ENCODE measurements at places on chromosomes 12 and 14.

GRCh38 chr14:76778546-76779215, 17.4 kb downstream of the VASH1 start:
- DNase-seq = no peak

DNA sequence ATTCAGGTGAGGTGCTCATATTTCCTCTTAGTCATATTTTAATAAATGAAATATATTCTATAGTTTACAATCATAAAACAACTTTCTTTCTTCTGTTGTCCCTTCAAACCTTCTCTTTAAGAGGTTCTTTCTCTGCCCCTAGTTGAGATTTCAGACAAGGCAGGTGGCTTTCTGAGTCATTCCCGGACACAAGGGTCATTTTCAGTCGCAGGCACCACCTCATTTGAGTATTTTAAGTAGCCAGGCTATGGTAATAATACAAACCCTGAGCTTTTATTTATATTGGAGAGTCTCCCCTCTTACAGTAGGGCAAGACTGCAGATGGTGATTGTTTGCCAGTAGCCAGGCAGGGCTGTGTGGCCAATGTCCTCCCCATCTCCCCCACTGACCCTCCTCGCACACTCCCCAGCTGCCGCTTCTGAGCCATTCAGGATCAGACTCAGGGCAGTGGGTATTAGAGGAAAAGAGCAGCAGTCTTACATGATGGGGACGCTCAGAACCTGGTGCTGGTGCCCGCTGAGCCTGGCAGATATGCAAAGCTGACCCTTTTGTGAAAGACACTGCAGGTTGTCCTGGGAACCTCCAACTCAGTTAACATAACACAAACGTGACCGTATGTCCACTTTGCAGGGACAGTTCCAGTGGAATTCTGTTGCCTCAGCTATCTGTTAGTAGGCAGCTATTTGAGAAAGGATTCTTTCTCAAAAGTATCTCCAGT, 101.1 kb upstream of the BCL2L14 start:
- DNase-seq = no peak

DNA sequence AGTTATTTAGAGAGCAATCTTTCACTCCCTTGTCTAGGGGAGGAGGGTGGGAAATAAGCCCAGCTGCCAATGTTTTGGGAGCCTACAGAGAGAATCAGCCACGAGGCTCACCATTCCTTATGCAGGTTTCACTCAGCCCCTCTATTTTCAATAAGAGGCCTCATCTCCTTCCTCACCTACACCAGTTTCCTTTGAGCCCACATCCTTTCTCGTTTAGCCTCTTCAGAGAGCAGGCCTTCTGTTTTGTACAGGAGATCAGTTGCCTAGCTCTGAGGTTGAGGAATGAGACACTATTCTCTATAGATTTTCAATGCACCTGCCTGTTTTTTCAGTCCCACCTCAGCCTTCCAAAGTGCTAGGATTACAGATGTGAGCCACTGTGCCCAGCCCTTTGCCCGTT, 17.9 kb downstream of the SNAPC1 start:
- no peak for DNase-seq

DNA sequence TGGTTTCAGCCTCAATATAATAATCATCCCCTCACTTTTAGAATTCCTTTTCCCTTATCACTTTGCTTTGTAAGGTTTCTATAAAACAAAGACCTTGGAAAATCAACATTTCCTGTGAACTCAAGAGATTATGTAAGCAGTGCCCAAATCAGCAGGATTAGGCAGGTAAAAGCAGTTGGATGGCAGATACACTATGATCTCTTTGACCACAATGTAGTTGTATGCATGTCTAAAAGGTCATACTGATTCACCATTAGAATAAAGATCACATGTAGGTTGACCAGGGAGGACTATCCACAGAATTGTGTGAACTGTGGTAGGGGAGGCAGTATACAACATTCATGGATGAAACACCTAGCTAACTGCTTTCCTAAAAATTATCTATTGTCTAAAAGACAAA, 57.5 kb downstream of the DENND5B start:
- no peak for DNase-seq

GRCh38 chr12:19886065-19886464, 446.8 kb downstream of the AEBP2 start:
- DNase-seq = no peak

DNA sequence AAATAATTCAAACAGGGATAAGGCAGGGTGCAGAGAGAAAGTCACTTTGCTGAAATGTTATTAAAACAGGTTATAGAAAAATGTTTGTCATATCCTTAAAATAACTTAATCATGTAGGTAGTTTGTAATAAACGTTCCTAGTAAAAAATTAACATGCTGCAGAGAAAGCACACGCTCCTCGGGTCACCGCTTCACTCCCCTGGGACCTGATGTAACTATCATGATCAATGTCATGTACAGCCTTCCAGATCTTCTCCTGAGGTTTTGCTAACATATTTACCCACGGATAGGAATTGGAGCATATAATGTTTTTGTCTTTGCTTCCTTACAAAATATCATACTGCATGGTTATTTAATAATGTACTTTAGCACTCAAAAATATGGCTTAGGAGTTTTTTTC, 285.1 kb upstream of the TMEM132C start:
- DNase-seq = no peak

- DNase-seq = no peak
These were observed 685 bp downstream of the GRIN2B start for GRCh38 chr12:13980538-13981295.

GRCh38 chr12:10771132-10771733, 31.2 kb downstream of the TAS2R7 start:
- DNase-seq = no peak

DNA sequence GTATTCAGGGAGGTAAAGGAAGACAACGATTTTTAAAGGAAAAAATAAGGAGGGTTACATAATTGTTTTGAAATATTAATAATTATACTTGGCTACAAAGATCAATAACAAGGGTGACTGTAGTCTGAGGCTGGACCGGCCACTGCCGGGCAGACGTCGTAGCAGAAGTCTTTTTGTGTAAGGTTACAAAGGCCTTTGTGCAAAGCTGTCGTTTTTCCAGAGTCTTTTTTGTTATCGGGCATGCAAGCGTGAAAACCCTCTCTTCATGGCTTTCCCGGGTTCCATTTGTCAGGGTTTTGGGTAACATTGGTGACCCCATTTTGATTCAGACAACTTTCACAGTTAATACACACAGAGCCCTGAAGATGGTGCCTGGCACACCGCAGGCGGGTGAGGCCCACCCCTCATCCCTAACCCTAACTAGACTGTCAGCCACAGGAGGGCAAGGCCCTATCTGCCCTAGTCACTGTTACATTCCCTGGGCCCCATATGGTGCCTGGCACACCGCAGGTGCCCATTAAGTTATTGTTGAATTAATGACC, 31.3 kb downstream of the RILPL1 start:
- no peak for DNase-seq

- no peak for DNase-seq
These were observed 431 bp downstream of the HIP1R start for GRCh38 chr12:122835750-122836026.

DNA sequence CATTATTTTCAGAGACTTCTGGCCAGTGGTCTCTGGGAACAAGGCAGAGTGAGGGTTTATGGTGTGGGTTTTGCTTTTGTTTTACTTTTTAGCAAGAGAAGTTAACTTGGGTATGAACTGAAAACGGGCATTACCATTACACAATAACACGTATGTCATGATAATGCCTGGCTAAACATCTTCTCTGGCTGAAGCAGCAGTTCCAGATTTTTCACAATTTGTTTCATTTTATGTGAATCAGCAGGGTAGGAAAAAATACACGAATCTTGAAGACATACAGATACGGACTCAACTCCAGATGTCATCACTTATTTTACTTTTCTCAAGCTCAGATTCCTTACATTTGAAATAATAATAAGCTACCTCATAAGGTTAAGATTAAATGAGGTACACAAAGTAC, 2.5 kb upstream of the PCNX4 start:
- DNase-seq = no peak

DNA sequence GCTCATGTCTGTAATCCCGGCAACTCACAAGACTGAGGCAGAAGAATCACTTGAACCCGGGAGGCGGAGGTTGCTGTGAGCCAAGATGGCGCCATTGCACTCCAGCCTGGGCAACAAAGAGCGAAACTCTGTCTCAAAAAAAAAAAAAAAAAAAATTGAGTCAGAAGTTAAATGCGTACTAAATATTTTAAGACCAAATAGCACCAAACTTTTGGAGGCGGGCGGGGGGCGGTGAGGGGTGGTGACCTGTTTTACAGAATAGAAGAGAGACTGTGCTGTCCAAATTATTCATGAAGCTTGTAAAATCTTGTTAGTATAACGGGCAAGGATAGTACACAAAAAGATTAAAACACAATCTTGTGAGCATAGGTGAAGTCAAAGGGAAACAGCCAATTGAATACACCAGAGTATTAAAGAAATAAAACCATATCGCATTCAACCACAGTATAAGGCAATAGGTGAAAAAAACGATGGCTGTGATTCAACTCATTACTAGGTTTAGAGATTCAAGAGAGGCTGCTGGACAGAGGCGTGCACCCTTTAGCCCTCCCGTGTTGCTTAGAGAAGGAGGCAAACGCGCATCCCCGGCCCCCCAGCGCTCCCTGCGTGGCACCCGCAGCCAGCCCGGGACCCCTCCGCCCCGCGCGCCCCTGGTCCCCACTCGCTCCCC, 571 bp downstream of the ZNF891 start:
- no peak for DNase-seq

DNA sequence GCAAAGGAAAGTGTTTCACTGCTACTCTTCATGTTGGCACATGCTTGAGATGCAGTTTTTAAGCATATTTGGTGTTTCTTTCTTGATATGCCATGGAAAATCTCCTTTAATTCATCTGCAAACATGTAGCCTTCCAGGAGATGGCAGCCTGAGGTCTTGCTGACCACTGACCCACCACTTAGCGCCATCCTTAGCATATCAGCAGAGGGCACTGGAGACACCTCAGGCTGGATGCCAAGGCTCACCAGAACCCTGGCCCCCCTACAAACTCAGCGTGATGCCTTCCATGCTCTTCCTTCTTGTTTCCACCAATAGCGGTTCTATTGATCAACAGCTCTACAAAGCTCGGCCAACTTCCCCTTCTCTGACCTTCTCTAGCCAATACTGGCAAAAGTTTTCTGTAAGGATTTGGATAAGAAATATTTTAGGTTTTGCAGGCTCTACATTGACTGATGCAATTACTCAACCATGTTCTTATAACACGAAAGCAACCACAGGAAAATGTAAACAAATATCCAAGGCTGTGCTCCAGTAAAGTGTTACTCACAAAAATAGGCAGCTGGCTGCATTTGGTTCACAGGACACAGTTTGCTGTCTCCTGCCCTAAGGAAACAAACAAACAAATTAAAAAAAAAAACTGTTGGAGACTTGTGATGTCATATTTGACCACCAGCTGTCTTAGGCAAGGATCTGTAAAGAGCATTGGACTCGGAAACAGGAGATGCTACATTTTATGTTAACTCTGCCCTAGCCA, 209.7 kb downstream of the SLC15A4 start:
- no peak for DNase-seq

DNA sequence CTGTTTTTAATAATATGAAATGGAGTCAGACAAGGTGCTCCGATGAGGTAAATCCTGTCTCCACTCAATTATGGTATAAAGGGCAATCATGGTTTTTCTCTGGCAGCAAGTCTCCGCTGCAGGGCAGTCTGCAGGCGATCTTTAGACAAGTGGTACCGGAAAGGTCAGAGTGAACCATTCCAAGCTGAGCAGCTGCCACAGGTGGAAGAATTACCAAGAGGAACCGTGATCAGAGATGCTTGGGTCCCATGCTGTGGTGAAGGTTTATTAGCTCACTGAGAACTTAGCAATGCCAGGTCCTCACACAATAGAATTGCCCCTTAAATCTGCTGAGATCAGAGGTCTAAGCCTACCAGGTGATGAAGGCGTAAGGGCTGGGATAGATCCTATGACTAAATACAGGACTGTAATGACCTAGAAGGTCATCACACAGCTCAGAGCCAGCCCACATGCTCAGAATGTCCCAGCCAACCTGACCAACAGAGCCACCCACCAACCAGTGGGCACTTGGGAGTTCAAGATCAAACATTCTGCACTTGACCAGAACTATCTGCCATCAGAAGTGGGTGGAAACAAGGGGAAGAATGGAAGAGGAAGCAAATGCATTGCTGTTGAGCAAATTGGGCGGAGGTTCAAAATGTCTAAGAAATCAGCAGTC, 175.2 kb upstream of the BCL2L14 start:
- no peak for DNase-seq

GRCh38 chr12:122668268-122668667, 34.9 kb downstream of the HCAR2 start:
- no peak for DNase-seq

DNA sequence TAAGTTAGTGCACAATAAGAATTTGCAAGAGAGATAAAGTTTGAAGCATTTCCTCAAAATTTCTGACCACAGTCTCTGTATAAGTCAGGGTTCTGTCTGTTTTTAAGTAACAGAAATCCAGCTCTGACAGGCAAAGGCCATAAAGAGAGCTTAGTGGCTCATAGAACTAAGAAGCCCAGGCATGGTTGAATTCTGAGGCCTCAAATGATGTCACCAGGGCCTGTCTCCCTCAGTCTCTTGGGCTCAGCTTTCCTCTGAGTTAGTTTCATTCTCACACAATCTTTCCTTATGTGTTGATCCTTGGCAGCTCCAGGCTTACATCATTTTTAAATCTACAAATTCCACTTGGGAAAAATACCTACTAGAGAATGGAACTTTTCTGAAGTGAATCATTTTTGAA, 173.4 kb upstream of the ATP2B1 start:
- DNase-seq = no peak

DNA sequence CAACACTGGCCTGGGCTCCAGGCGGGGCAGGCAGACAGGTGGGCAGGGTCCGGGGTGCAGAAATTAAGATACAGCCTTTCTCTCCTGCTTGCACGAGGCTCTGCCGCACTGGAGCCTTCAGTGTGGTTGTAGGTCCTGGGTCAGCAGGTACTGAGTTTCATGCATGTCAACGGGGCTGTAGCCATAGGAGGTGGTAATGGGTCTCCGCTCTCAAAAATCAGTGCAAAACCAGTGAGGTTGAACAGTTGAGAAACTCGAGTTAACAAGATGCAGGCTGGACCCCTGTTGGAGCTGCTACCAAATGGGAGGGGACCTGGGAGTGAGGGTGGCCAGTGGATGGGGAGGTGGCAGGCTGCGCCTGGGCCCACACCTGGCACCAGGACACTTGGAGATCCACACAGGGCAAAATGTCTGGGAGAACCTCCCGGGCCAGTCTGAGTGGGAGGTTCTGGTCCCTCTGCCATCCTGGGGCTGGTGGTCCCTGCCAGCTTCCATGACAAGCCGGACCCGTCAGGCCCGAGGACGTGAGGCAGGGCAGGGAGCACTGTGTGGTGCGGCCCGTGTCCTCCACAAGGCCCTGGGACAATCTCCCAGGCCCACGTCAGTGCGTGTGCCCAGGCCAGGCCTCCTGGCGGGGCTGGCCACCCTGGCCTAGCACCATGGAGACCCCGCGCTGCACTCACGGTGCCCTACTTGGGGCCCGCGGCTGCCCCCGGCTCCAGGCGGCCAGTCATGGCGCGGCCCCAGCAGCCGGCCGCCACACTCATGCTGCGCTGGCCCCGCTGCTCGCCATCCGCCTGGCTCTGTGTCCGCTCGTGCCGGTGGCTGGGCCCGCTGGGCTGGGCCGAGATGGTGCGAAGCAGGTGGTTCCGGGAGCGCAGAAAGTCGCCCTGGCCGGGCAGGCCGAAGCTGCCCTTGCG, 5.1 kb downstream of the ARL6IP4 start:
- DNase-seq = no peak
